ENCODE measurements at places on chromosomes 6 and 20.

DNA sequence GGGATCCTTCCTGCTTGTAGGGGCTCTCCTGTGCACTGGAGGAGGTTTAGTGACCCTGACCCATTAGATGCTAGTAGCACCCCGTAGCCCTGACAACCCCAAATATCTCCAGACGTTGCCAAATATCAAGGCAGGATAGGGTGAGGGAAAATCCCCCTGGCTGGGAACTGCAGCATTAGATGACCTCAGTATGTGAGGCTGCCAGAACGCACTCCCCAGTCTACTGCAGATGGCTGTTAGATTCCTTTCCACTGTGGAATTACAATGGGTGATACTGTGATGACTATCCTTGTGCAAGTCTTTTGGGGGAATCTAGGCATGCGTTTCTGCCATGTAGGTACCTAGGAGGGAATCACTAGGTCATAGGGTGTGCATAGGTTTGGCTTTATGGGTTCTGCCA, 226.3 kb upstream of the KCNG1 start:
- no peak for DNase-seq

GRCh38 chr6:3510617-3511016, 53.8 kb upstream of the SLC22A23 start:
- DNase-seq, result no peak

- no peak for DNase-seq
Observed at GRCh38 chr6:31464252-31465184, 33.4 kb upstream of the MICB start.

DNA sequence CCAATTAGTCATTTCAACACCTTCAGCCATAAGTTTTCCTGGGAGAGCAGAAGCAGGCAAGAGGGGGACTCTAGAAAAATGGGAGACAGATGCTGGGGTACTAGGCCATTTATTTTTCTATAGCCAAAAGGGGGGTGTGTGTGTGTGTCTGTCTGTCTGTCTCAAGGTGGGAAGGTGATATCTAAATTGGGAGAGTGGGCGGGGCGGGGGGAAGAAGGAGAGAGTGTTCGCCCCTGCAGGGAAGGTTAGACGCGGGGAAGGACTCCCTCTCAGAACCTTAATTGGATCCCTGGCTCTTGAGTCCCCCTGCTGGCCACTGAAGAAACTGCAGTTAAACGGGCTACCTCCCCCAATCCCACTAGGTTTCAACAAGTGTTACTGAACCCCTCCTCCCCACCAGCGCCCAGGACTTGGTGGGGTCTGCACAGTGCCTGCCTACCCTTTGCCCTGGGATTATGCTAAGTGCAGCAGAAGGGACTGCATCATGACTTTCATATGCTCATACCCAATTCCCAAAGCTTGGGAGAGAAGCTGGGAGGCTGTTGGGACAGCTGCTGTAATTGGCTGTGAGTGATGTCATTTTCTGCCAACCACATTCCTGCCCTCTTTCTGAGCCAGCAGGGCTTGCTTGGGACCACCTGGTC, 45.8 kb downstream of the FOXP4 start:
- no peak for DNase-seq

DNA sequence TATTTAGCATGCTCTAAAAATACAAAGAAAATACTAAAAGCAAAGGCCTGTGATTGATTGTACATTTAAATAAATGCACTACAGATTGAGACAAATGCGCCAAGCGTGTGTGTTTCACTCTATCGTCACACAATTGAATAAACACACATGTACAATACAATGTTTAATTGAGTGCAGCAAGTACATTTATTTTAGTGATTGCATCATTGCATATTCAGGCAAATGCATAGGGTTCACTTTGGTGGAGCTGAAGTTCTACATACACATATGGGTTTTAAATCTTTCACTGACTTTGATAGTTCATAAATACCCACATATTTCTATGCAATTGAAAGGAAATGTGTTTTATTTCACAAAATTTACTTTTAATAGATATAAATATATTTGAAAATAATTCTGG, 750.6 kb upstream of the MMS22L start:
- DNase-seq, result no peak

DNA sequence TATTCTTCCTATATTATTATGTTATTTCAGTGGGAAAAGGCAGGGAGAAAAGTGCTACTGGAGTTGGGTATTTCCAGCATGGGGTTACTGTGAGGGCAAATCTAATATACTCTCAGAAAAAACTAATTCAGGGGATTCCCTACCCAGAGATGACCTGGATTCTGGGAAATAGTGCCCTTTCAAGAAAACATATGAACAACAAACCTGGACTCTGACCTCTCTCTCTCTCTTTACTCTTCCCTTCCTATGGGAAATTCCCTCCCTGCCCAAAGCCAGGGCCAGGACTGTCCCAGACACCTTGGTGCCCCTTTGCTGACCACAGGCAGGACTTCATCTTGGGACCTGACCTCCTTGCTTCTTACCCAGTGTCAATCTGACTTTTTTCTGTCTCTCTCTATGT, 1.6 kb upstream of the UBD start:
- no peak for DNase-seq

DNA sequence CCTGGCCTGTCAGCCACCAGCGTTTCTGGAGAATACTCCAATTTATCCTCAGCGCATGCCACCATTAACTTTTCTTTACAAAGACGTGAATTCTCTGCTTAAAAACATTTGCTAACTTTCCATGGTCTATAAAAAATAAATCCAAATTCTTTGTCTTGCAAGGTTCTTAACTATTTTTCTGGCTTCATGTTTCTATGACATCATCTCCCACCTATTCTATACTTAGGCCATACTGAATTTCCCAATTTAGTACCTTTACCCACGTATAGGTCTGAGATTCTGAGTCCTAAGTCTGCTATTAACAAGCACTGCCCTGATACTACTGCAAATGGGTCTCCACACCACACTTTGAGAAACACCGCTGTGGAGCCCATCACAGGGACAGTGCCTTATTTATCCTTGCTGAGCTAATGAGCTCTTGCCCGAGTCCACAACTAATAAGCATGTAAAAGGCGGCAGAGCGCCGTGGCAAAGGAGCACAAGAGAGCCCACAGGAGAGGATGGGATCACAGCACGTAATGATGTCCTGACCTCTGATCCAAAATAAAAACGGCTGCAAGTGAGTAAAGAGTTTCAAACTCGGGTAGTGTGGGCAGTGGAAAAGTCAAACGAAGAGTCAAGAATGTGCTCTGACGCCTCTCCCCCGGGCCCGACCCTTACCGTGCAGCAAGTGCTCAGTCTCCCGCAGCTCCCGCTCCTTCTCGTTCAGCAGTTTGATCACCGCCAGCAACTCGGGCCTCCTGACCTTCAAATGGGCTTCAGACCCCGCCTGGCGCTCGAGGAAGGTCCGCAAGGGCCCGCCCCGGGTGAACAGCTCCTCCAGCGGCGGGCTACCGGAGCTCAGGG, 519 bp downstream of the MTRF1L start:
- no peak for DNase-seq

DNA sequence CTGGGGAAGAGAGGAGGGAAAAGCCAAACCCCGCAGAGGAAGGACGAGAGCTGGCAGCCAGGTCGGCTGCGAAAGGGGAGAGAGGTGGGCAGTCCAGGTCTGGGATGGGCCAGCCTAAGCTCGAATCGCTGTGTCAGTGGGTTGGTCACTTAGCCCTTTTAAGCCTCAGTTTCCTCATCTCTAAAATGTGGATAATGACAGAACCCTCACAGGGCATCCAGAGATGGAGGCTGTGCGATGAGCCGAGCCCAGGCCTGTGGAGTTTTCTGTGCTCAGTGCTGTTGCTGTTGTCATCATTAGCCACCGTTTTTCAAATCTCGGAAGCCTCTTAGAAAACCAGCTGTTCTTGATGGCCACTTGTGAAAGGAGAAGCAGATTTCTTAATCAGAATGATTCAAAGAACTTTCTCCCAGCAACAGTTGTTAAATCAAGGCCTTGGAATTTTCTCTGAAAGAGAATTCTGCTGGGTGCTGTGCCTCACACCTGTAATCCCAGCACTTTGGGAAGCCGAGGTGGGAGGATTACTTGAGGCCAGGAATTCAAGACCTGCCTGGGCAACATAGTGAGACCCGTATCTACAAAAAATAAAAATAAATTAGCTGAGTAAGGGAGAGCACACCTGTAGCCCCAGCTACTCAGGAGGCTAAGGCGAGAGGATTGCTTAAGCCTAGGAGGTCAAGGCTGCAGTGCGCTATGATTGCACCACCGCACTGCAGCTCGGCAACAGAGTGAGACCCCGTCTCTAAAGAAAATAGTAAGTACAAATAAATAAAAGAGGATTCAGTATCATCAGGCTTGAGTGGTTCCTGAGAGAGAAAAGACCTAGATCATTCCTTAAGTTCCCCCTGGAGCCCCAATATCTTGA, 46.3 kb upstream of the ENTPD6 start:
- no peak for DNase-seq

GRCh38 chr6:3324262-3324942, 65.7 kb downstream of the PSMG4 start:
- DNase-seq, result no peak

GRCh38 chr20:59829054-59829785, 104.2 kb downstream of the SYCP2 start:
- no peak for DNase-seq

DNA sequence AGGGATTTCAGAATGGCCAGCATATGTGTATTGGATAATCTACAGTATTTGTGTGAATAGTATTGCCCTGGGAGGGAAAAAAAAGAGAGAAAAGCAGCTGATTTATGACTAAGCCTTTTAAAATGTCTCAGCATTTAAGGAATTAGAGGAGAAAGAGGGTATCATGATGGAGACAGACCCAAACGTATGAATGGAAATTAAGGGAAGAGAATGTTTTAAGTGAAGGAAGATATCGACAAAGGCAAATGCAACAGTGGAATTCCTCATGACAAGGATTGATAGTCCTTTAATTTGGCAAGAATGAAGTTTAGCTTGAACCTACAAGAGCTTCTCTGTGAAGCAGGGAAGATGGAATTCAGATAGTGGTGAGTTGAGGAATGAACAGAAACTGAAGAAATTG, 367.3 kb upstream of the POU3F2 start:
- DNase-seq, result no peak

DNA sequence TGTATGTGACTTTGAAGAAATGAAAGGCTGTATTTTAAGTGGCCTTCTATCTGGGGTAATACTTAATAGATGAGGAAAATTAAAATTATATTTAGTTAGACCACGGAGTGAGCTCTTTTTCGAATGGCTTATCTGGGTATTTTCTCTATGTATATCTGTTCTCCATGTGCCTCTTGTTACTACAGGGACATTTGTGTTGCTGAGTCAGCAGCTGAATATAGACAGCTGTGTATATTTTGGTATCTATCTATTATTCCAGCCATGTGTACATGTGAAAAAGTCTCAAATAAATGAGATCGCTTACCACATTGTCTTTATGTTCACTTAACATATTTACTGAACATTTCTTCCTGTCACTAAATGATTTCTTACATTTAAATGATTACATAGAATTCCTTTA, 57.2 kb downstream of the TMEM200A start:
- no peak for DNase-seq

- no peak for DNase-seq
Observed at GRCh38 chr6:155066361-155066760, 71.2 kb downstream of the TIAM2 start.

- no peak for DNase-seq
Observed at GRCh38 chr20:57698116-57698866, 11.5 kb downstream of the PMEPA1 start.

DNA sequence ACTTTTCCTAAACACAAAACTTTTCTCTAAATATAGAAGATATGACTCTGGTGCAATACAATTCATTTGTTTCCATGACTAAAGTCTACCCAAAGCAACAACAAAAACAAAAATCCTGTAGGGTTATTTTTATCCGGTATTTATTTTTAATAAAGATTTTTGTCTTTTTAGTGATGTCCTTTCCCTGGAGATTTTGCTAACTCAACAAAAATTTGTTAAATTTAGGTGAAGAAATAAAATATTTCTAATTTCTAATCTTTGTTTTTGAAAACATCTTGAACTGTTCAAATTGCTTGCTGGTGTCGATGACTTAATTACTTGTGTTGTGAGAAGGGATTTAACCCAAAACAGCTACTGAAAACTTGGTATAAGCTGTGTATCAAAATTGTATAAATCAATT, 741.8 kb downstream of the HDGFL1 start:
- DNase-seq, result no peak

DNA sequence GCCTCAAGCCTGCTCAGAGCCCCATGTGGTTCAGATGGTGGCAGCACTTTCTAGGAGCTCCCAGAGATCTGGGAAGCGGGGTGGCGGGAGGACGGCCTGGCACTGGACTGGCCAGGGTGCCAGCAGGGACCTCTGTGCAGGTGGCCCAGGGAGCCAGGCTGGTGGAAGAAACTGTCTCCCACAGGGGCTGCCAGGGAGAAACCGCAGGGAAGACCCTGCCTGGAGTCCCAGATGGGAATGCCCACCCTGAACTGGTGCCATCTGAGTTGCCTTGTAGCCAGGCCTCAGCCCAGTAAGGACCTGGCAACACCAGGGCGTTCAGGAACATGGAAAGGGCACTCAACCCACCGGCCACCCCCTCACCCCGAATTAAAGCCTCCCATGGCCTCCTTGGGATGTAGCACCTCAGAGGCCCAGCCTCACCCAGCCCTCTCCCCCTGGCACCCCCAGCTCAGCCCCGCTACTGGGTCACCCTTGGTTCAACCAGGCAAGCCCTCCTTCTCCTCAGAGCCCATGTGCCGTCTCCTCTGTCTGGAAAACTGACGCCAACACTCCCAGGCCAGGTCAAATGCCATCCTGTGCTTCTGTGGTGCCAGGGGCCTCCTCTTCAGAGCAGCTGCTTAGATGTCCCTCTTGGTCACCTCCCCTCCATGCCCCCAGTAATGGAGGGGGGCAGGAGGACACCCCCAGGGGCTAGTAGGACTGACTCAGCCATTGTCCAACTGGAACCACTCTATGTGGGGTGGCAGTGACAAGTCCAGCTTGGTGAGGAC, 5.9 kb upstream of the C20orf144 start:
- DNase-seq, result no peak

- no peak for DNase-seq
Observed at GRCh38 chr6:4774715-4775493, 1.3 kb upstream of the CDYL start.

DNA sequence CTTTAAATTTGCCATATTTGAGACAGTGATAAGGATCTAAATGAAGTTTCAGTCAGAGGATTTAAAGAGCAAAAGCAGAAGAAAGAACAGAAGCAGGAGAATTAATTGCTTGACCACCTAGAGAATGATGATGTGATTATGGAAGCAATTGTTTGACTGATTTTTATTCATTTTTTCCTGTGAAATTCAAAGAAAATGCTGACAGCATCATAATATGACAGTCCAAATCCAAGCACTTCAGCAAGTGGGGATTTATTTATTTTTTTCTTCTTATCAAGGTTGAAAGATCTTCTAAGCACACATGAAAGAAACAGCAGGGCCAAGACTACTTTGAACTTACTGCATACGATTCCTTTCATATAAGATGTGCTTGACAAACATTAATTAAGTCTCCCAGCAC, 125.2 kb downstream of the BMP2 start:
- no peak for DNase-seq

DNA sequence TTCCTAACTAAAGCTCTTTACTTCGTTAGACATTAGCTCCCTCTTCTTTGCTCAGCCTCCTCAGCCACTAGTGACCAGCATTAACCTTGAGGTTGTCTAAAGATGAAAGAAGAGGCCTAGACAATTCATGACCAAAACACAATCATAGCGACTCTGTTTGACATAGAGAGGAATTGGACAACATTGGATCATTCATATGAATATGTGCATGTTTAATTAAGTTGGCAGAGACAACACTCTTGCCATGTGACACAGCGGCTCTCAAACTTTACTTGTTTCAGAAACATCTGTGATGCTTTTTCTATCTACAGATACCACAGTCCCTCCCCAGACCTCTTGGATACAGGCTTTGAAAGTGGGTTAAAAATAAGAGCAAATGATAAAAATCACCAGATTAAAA, 81.7 kb downstream of the LINC00237 start:
- DNase-seq, result no peak

GRCh38 chr6:99022039-99022609, 74.4 kb upstream of the FBXL4 start:
- no peak for DNase-seq
